ENCODE measurements at places on chromosomes 1 and 21.

DNA sequence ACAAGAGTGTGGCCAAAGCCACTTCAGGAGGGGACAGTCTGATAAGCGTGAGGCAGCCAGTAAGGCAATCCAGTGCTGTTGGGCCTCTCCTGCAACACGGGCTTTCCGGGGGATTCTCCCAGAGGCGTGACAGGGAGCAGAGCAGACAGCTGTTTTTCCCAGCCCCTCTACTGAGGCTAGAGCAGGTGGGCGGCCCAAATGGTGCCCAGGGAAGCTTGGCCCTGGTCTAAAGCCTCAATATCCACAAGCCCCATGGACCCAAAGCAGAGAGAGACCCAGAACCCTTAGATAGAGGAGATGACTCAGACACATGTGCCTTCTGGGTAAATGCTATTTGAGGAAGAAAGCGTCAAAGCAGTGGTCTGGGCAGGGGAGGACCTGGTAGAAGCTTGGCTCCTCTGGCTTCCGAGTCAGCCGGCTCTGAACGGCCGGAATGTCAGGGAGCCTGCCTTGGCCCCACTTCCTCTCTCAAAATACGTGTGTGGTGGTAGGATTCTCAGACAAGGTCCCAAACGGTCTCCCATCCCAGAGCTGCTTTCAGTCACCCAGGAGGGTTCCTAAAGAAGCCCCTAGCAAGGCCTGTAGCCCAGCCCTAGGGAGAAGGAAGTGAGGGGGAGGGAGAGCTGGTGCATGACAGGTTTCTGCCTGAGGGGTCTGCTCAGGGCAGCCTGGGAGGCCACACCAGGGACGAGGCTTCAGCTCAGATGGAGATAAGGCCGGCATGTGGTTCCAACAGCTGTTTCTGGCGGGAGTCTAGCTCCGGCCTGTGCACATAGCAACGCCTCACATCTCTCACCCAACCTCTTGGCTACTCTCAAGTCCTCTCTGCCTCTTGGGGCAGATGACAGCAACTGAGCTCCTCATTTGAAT, 28.8 kb downstream of the PIK3C2B start:
- DNase-seq = no peak

- no peak for DNase-seq
Measured at GRCh38 chr1:204495078-204495753, 611 bp upstream of the PIK3C2B start.

DNA sequence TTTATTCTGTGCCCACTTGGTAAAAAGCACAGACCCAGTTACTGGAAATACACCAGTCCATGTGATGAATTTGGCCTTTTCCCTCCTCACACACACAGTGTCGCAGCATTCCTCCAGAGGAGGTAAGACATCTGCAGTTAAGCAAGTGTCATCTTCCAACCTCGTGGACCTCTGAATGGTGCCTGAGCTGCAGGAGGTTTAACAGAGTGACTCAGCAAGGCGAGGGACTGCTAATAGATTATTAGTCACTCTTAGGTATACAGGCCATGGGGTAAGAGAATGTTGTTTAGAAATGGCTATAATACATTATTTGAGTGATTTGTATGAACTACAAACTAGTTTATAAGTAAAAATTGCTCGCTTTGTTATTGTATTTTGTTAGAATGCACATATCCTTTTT, 8.6 kb upstream of the LRRC8B start:
- peak; percentile 58 for DNase-seq

GRCh38 chr21:46674430-46675007, 39.0 kb downstream of the PRMT2 start:
- DNase-seq = no peak

GRCh38 chr1:152458384-152459185, 44.5 kb upstream of the CRNN start:
- no peak for DNase-seq

DNA sequence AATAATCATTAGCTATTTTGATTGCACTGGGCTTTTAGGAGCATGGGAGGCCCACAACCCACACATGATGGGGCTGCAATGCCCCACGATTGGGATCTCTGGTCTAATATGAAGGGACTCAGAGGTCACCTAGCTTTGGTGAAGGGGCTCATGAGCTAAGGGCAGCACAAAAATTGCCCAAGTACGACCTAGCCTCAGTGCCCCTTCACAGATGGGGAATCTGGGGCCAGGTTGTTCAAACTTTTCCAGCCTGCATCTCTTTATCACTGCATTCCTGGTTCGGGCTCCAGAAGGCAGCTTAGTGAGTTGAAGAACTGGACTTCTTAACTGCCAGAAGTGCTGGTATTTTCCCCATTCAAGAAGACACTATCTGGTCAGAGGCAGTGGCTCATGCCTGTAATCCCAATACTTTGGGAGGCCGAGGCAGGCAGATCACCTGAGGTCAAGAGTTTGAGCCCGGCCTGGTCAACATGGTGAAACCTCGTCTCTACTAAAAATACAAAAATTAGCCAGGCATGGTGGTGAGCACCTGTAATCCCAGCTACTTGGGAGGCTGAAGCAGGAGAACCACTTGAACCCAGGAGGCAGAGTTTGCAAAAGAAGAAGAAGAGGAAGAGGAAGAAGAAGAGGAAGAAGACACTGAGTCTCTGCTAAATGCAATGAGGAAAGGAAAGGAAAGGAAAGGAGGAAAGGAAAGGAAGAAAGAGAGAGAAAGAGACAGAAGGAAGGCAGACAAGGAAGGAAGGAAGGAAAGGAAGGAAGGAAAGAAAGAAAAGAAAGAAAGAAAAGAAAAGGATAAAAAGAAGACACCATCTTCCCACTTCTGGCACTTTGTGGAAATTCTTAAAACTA, 258.5 kb upstream of the IRF2BP2 start:
- DNase-seq = no peak

- DNase-seq = no peak
Measured at GRCh38 chr1:8274352-8274751, 43.6 kb upstream of the SLC45A1 start.

- DNase-seq = no peak
Measured at GRCh38 chr21:43745772-43746517, 27.0 kb downstream of the PDXK start.

DNA sequence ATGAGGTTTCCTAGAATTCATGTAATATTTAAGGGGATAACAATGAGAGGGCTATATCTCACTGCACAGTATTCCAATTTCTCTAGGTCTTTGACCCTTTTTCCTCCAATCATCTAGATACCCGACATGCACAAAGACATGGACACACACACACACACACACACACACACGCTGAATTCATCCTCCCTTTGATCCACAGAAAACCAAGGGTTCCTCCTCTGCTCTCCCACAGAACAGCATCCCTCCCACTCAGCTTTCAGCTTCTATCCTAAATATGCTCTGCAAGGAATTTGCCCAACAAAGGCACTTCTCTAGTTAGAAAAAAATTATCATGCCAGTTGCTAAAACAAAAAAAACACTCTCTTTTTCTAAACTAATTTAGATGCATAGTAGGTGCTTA, 231.7 kb downstream of the RGS7 start:
- no peak for DNase-seq

GRCh38 chr21:38718481-38718880, 87.2 kb upstream of the ETS2 start:
- no peak for DNase-seq

DNA sequence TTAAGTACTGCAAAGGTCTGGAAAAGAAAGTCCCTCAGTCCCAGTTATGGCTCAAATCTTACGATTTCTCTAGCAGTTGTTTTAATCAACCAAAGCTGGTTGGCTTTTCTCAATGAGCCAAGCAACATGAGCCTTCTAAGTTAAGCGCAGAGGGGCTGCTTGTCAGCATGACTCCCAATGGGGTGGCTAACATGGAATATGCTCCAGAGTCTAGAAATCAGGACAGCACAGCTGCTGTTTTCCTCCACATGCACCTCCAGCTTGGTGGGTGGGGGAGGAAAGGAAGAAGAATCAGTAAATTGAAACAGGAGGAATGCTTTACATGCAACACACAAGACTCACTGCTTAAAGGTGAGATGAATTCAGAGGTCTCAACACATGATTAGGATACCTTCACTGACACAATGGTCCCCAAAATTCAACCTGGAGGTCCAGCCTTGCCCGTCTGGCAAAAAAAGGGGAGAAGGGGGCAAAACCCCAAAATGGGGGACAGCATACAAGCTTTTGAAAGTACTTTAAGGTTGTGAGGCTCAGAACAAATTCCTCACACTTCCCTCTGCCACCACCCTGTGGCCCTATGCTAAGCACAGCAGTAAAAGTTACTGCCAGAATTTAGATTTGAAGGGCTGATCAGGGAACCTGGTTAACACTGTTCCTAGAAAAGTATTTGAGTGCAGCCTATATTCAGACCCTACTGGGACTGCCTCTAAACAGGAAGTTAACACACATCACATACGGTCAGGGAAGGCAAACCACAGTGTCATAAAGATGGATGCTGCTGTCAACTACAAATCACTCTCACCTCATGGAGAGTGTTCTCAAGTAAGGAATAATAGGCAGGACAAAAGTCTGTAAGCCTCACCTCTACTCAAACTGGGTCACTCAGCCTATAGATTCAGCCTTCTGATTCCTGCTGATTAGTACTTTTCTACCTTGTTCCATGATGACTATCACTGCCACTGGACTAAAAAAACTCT, 2.6 kb downstream of the GATAD2B start:
- DNase-seq = no peak

- no peak for DNase-seq
Measured at GRCh38 chr1:234665975-234666605, 56.1 kb upstream of the IRF2BP2 start.
